ENCODE measurements at places on chromosomes 11 and 22. TPM values are rescaled to one million over a fixed set of nuclear protein-coding genes. Genes with fewer than 3 reads are reported as not detected.

GAL3ST1 gene
- not detected for total RNA-seq

GRCh38 chr11:31692466-31692865 lies 118.7 kb downstream of the PAX6 start:
- no peak for DNase-seq

- DNase-seq: no peak
Measured at GRCh38 chr22:43228330-43228729, 41.4 kb upstream of the TTLL12 start.

ANKK1 gene
- not detected for total RNA-seq

GRCh38 chr11:60923800-60924109 lies 505 bp upstream of the TMEM132A start:
- no peak for DNase-seq

CYP2R1 gene
- 7.2 TPM for total RNA-seq

- peak; percentile 42 for DNase-seq
Measured at GRCh38 chr11:64252003-64252872, 908 bp downstream of the PLCB3 start.

DNA sequence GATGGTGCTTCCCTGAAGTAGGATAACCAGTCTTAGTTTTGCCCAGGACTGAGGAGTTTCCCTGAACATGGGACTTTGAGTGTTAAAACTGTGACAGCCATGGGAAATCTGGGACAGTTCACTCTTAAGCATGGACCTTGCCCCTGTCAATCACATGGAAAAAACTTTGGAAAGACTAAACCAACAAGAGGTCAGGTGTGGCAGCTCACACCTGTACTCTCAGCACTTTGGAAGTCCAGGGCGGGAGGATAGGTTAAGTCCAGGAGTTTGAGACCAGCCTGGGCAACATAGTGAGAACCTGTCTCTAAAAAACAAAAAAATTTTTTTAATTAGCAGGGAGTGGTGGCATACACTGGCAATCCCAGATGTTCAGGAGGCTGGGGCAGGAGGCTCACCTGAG lies 3.3 kb upstream of the AMBRA1 start:
- DNase-seq: no peak

DNA sequence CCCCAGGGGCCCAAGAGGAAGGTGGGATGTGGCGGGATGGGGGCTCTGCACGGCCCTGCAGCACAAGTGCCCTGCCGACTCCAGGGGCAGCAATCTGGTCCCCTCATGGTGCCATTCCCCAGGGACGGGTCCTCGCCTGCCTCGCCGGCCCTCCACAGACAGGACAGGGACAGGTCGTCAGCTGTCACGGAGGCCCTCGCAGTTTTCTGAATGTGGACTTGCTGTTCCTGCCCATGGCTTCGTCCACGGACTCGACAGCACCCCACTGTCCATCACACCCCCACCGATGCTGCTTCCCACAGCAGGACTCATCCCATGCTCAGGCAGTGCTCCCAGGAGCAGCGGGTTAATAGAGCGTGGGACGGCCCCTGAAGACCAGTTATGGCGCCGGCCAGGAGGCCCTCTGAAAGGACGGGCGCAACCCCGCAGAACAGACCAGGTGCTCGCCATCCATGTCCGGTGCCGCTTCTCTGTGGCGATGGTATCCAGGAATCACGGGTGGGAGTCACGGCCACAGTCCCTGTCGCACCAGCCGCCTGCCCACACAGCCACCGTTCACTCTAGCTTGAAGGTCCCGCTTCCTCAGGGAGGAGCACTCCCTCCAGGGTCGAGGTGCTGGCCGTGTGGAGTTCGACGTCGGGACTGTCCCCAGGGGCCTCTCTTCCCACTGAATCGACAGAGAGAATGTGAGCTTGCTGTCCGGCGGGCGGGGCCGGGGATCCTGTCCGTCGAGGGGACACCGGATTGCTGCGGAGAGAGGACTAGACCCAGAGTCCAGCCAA lies 18.5 kb upstream of the MUC2 start:
- DNase-seq: no peak

DNA sequence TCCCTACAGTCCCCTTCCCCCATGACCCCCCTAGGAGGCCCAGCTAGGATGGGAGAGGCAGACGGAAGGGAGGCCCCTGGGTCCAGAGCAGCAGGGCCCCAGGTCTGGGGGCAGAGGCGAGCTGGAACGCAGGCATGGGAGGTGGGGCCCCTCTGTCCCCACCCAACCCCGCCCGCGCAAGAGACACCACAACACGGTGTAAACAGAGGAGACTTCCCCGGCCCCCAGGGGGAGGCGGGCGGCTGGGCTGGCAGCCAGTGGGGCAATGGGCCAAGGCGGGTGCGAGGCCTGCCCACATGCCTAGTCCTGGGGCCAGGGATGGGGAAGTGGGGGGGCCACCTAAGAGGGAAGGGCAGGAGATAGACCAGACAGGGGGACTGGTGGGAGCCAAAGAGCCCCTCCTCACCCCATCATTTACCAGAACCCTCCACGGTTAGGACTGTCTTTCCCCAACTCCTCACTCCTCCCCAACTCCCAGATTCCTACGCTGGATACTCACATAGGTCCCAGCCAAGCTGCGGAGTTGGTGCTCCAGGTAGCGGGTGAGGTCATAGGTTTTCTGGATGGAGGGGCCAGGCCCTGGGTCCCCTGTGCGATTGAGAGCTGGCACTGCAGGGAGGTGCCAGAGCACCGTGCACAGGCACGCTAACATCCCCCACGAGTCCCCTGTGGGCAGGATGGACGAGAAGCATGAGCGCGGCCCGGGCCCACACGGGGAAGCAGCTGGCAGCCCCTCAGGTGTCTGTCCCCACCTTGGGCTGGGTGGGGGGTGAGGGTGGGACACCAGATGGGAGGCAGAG lies 6.2 kb downstream of the CLCF1 start:
- no peak for DNase-seq
